Kidney glomerular epithelial cell (primary cell): ENCODE measurements at places on chromosomes 11 and 22.

GRCh38 chr11:67261946-67262681, 4.2 kb upstream of the GRK2 start:
- no peak for DNase-seq

DNA sequence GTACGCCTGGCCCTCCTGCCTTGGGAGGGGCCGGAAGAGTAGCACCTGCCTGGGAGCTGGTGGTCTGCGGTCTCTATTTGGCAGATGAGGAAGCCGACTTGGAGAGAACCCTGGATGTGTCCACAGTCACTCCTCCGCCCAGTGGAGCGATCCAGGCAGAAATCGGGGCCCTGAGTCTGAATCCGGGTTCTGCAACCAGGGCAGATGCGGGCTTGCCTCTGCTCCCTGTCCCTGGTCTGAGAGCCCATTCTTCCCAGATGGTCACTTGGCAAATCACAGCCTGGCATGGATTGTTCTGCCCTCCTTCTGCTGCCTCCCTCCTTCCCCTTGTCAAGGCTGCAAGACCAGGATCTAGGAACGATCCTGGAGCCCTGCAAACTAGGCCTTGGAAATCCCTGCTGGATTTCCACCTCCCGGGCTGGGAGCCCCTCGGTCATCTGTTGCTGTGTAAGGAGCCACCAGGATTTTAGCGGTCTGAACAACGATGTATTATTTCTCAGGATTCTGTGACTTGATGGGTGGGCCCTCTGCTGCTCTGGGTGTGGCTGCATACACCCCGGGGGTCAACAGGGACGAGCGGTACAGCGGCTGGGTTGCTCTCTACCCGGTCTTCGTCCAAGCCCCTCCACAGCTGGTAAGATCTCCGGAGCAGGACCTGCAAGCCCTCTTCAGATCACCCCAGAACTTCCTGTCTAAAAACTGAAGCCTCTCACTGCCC, 2.0 kb upstream of the ASCL2 start:
- no peak for DNase-seq

- no peak for DNase-seq
These were observed 12.5 kb downstream of the VPS26B start for GRCh38 chr11:134236834-134237556.

DNA sequence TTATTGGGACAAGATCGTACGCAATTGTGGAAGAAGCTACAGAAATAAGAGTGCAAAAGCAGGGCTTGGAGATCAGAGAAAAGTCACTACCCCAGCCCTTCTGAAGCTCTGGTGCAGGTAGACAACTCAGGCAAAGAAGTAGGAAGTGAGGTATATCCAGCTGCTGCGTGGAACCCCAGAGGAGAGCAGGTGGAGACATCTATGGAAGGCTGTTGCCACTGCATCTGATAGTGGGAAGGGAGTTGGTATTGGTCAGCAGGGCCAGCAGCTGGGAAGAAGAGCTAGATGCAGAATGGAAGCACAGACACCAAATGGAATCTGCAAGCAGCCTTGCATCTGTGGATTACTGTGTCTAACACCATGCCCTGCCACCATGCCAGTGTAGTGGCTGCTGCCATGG, 165.1 kb downstream of the WNT11 start:
- no peak for DNase-seq
